ENCODE measurements at places on chromosomes 6 and 20.

DNA sequence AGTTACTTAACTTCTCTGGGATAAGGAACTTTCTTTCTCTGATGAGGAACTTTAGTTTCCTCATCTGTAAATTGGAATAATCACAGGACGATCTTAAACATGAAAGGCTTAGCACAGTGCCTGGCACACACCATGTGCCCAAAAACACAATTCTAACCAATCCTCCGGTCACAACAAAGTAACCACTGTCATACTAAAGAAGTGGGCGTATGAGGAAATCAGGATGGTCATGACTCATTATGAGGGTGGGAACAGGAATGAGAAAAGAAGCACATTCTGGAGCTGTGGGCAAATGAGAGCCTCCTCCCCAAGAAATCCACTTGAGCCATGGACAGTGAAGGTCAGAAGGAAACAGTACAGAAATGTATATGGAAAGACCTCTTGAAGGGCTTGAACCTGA is 82.9 kb downstream of the LRFN2 start:
- DNase-seq = no peak

DNA sequence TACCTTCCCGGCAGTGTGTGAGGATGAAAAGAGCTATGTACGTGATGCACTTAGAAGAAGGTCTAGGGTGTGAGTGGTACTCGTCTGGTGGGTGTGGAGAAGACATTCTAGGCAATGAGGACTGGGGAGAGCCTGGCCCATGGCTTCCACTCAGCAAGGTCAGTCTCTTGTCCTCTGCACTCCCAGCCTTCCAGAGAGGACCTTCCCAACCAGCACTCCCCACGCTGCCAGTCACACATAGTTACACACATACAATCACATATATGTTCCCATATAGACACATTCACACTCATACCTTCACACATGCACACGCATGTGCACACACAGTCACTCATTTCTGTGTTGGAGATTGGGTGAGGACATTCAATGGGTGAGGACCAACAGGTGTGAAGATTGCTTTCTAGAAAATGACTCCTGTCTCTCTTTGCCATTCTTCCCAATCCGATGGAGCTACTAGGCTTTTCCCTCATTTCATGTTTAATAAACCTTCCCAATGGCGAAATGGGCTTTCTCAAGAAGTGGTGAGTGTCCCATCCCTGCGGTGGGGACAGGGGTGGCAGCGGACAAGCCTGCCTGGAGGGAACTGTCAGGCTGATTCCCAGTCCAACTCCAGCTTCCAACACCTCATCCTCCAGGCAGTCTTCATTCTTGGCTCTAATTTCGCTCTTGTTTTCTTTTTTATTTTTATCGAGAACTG is 30.4 kb downstream of the SRSF3 start:
- DNase-seq = no peak

DNA sequence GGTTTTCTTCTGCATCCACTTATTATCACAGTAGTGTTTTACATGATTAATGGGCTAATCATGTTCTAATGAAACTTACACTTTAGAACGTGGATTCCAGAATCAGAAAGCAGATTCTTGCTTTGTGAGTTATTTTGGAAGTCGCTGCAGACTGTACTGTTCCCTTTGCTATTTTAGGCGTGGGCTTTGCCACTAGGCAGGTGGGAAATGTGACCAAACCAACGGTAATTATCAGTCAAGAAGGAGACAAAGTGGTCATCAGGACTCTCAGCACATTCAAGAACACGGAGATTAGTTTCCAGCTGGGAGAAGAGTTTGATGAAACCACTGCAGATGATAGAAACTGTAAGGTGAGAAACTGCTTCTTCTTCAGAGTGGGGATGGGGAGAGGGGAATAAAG is 598 bp downstream of the FABP7 start:
- no peak for DNase-seq

GRCh38 chr6:47743744-47744143 is 38.1 kb upstream of the OPN5 start:
- DNase-seq = no peak

DNA sequence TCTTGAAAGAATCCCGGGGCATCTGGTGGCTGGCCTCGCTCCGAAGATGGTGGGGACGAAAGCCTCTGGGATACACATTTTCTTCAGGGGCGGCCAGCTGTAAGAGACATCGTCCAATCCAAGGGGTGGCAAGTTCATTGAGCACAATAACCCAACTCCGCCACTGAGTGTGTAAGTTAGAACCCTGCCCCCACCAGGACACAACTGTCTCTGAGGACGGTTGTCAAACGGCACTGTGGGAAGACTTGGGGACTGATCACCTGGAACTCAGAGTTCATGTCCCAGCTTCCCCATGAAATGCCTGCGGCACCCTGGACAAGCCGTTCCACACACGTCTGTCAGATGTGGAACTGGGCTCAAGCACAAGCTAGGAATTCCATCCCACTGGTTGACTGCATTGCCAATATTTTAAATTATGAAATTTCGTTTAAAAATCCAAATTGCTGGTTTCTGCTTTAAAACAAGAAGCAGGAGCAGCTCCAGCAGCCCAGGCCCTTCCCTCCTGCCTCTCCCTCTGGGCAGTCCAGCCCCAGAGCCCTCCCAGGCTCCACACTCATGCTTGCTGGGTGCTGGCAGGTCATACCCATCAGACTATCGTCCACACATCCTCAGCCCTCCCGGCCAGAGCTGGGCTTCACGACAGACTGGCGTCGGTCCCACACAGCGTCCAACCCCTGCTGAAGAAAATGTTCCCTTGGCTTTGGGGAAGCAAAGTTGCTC is 80.9 kb upstream of the AFDN start:
- DNase-seq = peak; percentile 71

DNA sequence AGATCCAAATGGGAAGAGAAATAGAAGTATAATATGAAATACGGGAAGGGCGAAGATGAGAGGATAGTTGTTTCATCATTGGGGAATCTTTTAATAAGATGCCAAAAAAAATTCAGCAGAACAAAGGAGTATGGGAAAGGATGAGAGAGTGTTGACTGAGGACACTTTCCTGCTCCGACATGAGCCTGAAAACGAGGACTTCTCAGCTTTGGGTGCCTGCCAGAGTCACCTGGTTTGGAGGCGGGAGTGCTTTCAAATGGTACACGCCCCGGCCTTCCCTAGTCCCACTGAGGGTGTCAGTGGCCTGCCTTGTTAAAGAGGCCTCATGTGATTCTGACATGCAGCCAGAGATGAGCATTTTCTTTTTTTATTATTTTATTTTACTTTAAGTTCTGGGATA is 250.9 kb downstream of the ANKRD60 start:
- DNase-seq = no peak

DNA sequence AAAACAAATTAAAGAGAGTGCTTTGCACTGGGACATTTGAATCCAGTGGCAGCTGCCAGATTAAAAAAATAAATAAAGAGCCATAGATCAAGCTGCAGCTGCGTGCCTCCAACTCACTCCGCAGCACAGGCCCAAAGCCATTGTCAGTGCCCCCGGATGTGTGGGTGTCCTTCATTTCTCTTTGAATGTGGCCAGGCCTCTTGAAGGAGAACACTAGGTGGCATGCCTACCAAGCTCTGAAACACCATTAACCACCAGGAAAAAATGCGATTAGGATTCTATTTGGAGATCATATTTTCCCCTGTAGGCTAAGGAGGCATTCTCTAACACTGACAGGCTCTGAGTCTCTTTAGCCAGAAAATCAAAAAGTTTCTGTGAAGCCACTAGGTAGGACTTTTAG is 549.8 kb downstream of the PRKN start:
- DNase-seq = peak; percentile 62

- DNase-seq = no peak
Observed at GRCh38 chr6:152298055-152298647, 339.0 kb downstream of the SYNE1 start.
